ENCODE measurements at places on chromosomes 7 and 10.

DNA sequence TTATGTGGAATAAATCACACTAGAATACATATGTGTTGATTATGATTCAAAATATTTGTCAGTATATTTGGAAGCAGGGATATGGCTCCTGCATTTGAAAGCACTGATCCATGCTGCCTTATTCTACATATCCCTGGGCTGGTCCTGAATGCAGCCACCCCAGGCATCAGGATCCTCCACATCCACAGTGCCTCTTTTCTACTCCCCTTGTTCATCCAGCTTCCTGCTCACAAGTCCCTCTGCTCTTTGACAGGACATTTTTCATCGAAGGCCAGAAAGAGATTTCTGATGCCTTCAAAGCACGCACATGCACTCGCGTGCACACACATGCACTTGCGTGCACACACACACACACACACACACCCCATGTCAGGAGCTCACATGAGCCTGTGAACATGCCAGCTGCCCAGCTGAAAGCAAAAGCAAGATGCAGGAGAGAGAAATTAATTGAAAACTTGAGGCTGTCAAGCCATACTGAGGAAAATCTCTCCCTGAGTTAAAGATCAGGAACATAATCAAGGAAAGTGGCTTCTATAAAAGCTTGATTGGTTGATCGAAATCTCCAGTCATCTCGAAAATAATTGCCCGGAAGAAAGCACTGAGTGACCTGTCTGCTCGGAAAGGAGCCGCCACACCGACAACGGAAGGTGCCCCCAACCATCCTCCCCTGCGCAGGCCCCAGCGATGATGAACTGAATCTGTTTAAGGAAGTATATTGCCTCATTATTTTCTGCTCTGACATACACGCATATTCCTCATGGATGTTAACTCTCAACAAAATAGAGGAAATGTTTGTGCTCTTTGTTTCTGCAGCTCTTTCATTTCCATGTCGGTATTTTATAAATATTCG, 104.0 kb upstream of the ARID5B start:
- no peak for DNase-seq

GRCh38 chr7:80876894-80877414, 41.9 kb downstream of the SEMA3C start:
- DNase-seq = no peak

GRCh38 chr10:46520941-46521340, 35.5 kb downstream of the GPRIN2 start:
- DNase-seq = no peak

- no peak for DNase-seq
Observed at GRCh38 chr7:139159900-139160675, 50.6 kb upstream of the ZC3HAV1 start.

DNA sequence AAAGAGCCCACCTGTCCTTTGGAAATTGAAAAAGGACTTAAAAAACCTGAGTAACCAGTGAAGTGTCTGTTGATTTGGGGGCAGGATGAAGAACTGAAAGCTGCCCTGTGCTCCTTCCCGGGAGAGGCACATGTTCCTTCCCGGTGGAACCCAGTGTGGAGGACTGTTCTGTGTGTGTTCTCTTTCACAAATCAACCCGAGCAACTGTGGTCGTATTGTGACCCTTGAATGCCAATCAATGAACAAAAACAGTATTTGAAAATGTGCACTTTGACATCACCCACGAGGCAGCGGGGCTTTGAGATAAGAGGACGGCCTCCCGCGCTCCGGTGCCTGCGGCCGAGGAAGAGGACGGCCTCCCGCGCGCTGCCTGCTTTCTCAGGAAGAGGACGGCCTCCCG, 139.0 kb downstream of the VIPR2 start:
- DNase-seq = no peak

GRCh38 chr10:108591417-108591816, 1331.9 kb downstream of the XPNPEP1 start:
- DNase-seq = no peak

GRCh38 chr10:103547391-103547946, 54.0 kb downstream of the NEURL1 start:
- DNase-seq = no peak

DNA sequence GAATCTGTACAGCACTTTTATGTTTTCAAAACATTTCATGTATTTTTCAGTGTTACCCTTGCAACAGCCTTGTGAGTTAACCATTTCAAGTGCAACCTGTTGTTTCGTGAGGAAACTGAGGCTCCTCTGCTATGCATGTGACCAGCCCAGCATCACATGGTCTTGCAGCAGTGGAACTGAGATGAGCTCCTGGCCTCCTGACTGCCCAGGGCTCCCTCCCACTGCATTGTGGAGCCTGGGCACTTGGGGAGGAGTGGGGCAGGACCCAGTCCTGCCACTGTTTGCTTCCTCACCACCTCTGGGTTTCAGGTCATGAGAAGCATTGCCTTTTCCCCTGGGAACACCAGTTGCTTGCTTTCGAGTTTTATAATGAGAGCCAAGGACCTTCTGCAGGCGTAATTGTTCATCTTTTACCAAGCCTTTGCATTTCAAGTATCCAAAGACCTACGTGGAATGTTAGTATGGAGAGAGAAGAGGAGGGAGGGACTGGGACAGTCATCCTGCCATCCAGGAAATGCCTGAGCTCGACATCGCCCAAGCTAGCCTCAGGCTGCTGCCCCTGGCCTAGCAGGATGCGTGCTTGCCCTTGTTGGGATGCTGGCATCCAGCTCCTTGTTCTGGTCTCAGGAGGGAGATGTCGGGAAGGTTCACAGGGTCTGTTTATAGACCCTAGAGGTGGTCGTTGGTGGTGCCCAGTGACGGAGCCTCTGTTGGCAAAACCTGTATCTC, 32.3 kb upstream of the BHLHA15 start:
- DNase-seq = no peak

GRCh38 chr7:21370283-21370982, 57.5 kb upstream of the SP4 start:
- no peak for DNase-seq

- DNase-seq = no peak
Observed at GRCh38 chr7:12764458-12764891, 77.0 kb downstream of the ARL4A start.

DNA sequence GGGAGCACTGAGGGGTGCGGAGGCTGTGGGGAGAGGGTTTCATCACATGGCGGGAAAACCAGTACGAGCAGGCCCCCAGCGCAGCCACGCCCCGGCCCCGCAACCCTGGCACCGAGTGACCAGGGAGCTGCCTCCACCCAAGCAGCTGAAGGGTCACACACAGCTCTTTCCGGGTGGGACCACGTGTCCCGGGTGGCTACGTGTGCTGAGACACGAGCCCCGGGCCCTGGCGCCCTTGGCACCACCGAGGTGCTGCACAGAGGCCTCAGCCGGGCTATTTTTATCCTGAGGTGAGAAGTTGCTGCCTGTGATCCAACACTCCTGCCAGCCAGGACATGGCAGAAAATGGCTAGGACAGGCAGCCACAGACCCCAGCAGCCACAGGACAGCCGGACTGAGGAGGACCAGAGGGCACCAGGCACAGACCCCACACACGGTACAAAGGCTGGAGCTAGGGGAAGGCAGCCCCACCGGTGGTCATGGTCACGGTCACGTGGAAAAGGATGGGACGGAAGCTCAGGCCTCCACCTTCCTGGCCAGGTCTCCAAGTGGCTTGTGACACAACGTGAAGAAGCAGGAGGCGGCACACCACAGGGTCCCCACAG, 223.7 kb downstream of the MAD1L1 start:
- no peak for DNase-seq

- no peak for DNase-seq
Observed at GRCh38 chr10:8428654-8429053, 374.2 kb downstream of the GATA3 start.

DNA sequence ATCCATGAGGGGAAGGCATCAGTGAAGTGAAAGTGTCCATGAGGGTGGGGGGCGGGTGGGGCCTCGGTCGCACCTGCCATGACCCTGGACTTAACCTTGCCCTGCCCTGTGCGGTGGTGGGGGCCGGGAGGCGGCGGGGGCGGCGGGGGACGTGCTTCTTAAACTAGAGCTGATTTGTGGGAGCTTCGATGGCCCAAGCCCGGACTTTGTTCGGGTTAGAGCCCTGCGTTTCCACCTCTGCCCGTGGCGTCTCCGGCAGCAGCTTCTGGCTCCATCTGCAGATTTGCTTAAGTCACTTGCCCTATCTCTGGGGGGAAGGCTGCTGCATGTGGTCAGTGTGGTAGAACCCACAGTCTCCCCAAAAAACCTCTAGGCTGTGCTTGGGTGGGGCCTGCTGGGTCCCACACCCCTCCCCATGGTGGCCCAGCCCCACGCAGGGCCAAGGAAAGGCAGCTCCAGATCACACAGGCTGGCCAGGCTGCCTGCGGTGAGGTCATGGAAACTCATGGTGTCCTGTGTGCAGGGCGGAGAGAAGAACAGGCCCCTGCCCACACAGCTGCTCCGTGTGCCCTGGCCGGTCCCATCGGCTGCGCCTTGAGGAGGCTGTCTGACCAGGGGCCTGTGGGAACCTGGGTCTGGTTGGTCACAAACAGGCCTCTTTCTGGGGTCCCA, 93.2 kb downstream of the INPP5A start:
- DNase-seq = no peak

DNA sequence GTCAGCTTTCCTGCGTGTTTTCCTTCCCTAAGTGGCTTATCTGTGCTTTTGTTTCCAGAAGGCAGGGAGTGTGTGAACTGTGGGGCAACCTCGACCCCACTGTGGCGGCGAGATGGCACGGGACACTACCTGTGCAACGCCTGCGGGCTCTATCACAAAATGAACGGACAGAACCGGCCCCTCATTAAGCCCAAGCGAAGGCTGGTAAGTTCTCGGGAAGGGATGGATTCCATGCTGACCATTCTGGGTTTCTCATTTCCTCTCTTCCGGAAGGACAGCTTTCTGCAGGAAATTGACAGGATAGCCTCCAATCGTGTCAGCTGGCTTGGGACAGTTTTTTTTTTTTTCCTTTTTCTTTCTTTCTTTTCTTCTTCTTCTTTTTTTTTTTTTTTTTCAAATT, 9.4 kb downstream of the GATA3 start:
- no peak for DNase-seq

DNA sequence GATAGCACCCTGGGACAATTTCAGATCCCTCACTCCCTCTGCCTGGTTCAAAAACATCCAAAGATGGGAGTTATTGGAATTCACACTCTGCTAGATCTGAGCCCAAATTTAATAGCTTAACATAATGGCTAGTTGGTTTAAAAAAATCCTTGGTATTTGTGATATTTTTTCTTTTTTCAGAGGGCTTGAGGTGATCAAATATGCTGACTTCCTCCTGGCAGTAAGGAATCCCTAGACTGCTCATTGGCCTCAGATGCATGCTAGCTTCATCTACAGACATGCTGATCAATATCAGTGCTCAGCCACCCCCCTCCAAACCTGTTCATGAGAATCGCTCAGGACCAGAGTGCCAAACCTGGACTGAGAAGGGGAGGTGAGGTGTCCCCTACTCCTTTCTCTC, 74.7 kb upstream of the PLPP4 start:
- no peak for DNase-seq

- no peak for DNase-seq
Observed at GRCh38 chr7:100856871-100857282, 4.4 kb downstream of the SLC12A9 start.

DNA sequence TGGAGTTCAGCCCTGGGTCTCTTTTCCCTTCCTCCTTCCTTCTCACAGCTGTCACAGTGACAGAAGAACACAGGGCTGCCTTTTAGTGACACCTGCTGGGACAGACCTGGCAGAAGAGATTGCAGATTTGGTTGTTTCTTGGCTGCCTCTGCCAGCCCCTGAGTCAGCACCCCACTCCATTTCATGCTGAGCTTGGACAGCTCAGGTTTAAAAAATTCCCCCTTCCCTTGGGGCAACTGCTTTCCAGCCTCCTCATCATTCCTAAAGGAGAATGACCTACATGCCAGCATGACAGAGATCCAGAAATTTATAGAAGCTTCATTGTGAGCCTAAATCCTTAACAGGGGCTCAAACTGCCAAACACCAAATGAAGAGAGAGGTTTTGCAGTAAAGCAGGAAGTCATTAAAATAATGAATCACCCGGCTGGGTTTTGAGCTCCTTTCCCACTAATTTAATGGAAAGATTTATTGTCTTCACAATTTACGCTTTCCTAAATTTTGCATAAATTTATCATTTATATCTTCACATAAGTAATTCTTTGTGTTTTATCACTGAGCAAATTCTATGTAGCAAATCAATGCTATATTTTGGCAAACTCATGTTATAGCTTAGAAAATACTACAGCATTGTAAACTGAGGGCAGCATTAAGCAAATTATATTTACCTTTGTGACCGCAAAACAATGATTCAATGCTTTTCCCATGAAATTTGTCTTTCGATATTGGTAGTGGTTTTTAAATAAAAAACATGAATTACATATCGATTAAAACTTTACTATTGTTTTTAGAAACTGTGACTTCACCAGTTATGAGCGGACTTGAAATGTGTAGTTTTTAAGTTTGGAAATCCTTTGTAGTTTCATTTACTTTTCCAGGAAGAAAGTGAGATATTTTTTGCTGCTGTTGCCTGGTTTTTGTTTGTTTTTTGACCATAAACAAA, 399.5 kb upstream of the ANKRD30A start:
- DNase-seq = no peak

GRCh38 chr10:126006906-126007305, 110.5 kb downstream of the FANK1 start:
- no peak for DNase-seq

- DNase-seq = no peak
Observed at GRCh38 chr7:87926581-87927461, 7.2 kb upstream of the ADAM22 start.

DNA sequence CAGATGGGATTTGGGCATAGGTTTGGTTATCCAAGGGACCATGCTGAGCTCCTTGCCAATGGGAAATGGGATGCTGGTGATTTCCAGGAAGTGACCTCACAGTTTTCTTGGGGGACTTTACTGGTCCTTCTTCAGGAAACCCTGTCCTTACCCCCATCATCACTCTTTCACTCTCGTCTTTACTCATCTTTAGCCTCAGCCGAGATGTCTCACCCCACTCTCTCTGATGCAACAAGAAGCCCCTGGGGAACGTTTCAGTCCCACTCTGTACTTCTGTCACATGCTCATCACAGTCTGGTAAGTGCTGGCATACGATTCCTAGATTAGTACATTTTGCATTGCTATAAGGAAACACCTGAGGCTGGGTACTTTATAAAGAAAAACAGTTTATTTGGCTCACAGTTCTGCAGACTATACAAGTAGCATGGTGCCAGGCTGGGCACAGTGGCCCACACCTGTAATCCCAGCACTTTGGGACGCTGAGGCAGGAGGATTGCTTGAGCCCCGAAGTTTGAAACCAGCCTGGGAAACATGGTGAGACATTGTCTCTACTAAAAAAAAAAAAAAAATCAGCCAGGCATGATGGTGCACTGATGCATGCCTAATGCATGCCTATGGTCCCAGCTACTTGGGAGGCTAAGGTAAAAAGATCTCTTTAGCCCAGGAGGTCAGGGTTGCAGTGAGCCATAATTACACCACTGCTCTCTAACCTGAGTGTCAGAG, 63.5 kb upstream of the VKORC1L1 start:
- no peak for DNase-seq

- no peak for DNase-seq
Observed at GRCh38 chr10:124708246-124708779, 35.9 kb downstream of the FAM53B start.

DNA sequence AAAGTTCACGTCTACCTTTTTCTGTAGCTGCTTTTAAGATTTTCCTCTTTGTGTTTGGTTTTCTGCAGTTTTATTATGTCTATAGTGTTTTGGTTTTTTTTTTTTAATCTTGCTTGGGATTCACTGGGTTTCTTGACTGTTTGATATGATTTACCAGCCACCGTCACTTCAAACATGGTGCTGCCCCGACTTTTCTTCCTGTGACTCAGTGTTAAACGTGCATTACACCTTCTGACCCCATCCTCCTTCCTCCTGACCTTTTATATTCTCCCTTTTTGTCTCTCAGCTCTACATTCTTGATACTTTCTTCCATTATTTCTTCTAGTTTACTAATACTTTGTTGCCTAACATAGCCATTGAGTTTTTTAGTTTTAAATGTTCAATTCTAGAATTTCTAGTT, 61.5 kb downstream of the GNA12 start:
- DNase-seq = no peak

All from stimulated activated CD4-positive, alpha-beta T cell treated with anti-CD3 and anti-CD28 coated beads, TNF-alpha, amount 100 ng/mL, for 48 hours (primary cell).